ENCODE measurements at places on chromosomes 11 and 22.

DNA sequence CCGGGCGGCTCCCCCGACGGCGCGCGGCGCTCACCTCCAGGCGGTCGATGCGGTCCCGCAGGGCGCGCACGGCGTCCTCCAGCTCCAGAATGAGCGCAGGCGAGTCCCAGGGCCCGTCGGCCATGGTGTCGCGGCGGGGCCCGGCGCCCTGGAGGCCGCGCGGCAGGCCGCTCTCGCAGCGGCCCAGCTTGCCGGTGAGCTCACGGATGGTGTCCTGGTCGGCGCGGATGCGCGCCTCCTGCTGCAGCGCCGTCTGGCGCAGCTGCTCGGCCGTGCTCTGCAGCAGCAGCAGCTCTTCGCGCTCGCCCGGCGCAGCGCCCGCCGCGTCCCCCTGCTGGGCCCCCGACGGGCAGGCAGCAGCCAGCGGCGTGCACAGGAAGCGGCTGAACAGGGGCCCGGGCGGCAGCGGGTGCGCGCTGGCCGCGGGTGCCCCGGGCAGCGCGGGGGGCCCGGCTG is 599 bp downstream of the NPTXR start:
- no peak for DNase-seq

- DNase-seq = no peak
Measured at GRCh38 chr11:26730414-26731083, 8.7 kb upstream of the SLC5A12 start.

DNA sequence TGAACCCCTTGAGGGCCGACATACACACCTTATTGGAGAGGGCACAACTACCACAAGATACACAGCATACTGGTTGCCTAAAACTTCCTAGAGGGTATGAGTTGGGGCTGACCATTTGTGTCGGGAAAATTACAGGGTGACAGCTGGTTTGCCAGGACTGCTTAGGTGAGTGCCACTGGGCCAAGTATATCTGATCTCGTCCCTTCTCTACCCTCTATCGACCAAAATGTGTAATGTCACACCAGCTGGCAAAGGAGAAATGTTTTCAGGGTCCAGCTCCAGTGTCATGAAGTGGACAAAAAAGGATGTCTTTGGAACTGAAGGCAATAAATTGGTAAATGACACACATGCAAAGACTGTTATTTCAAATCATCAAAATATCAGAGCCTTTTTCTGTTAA is 126.1 kb downstream of the PGR start:
- no peak for DNase-seq

GRCh38 chr11:26837154-26837553 is 115.3 kb upstream of the SLC5A12 start:
- DNase-seq = no peak

- DNase-seq = no peak
Measured at GRCh38 chr11:16784666-16785065, 46.2 kb downstream of the C11orf58 start.

GRCh38 chr11:108144615-108145014 is 23.2 kb downstream of the ACAT1 start:
- no peak for DNase-seq

- no peak for DNase-seq
Measured at GRCh38 chr22:27820896-27821866, 19.6 kb upstream of the MN1 start.

GRCh38 chr11:27777033-27777432 is 76.8 kb upstream of the BDNF start:
- no peak for DNase-seq

DNA sequence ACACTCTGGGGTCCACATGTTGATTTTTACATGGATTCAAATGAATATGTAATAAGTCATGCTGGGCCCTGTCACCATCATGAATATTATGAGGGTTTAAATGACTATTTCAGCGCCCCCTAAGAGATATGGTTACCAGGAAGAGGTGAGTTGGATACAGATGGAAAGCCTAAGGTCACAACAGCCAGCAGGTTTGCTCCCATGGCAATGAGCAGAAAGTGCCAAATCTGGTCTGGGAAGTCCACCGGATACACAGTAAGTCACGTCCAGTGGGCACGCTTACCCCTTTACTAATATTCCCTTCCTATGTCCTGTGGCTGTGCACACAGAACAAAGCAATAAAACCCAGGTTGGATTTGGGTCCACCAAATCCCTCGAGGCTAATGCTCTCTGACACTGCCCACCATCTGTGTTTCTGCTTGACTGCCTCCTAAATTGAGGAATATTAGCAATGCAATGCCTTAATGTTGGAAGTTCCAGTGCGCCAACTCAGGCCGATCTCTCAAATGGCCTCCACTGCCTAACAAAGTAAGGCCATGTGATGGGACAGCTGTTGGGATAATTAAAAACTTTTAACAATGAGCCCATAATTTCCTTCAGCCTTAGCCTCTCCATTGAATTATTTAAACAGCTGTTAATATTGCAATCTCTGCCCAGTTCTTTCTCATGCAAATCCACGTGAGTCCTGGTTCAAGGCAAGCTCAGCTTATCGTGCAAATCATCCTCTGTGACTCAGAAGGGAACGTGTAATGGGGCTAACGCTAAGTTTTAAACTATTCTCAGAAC is 97.6 kb downstream of the SLC1A2 start:
- no peak for DNase-seq

- no peak for DNase-seq
Measured at GRCh38 chr11:64858467-64859263, 14.2 kb upstream of the CDC42BPG start.

GRCh38 chr11:134669796-134670195 is 257.8 kb upstream of the B3GAT1 start:
- peak; percentile 74 for DNase-seq

DNA sequence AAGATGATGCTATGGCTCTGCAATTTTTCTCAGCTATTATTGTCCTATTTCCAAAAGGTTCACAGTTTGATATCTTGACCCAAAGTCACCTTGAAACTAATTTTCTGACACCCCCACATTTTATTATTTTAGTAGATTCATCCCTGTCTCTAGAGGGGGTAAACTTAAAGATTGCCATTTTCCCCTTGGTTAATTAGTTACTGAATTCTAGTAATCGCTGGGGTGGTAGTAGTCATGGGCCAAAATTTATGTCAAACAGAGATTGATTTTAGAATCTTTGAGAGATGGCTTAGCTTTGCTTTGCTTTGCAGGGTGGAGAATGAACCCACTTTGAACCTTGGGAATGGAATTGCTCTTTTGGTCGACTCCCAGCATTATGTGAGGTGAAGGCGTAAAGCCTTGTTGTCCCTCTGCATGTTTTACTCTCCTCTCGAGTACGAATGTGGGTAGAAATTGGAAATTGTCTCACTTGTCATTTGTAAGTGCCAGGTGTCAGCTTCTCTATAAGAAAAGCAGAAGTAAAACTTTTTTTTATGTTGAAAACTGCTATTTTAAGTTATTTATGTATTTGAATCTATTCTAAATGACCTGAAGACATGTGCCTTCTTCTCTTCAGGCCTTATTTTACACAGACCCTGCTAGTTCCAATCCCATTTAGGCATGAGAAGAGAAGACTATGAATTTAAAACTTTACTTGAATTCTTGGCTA is 42.4 kb upstream of the RCE1 start:
- no peak for DNase-seq
